Right renal pelvis (tissue), 4 donors: ENCODE measurements at places on chromosomes 3 and 15. TPM values are rescaled to one million over a fixed set of nuclear protein-coding genes. Genes with fewer than 3 reads are reported as not detected.

COPS2 gene
- 122 TPM for polyA plus RNA-seq

- DNase-seq, result no peak
These were observed 96.2 kb downstream of the ALDH1A2 start for GRCh38 chr15:57969355-57969754.

- no peak for DNase-seq
These were observed 64.2 kb downstream of the CYFIP1 start for GRCh38 chr15:22915866-22916515.

OSTN gene
- 19.2 TPM for polyA plus RNA-seq

DNA sequence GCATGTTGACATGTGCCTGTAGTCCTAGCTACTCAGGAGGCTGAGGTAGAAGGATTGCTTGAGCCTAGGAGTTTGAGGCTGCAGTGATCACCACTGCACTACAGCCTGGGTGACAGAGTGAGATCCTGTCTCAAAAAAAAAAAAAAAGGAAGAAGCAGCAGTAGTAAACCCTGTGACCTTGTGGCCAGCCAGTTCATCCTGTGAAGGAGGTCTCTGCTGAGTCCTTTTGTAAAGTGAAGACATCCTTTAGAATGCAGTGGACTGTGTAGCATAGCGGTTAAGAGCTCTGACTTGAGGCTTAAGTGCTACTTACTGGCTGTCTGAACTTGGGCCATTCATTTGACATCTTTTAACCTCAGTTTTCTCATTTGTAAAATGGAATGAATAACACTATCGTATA lies 8.3 kb downstream of the EXOSC7 start:
- DNase-seq, result no peak

DNA sequence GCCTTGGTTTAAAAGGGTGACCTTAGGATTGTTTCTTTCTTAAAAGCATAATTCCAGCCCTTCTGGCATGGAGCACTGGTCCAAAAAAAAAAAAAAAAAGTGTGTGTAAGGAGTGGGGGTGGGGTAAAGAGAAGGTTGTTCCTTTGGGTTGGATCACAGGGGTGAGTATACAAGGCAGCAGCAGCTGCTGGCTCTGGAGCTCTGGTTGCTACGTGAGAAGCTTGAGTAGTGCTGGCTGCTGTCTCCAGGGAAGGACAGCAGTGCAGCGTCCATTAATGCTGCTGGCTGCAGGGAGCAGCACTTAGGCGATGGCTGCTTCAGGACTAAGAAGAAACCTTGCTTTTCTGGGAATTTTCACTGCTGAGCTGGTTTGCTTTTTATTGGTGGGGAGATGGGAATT lies 2.3 kb downstream of the SETD5 start:
- DNase-seq, result peak; percentile 77

- DNase-seq, result no peak
These were observed 73.2 kb downstream of the SUCNR1 start for GRCh38 chr3:151946606-151947005.

GRCh38 chr3:156772588-156773206 lies 53.5 kb upstream of the LEKR1 start:
- no peak for DNase-seq

- DNase-seq, result no peak
These were observed 202.9 kb upstream of the PROK2 start for GRCh38 chr3:71987828-71988227.

VWA5B2 gene
- 0.80 TPM for polyA plus RNA-seq

- no peak for DNase-seq
These were observed 86.7 kb downstream of the TBC1D5 start for GRCh38 chr3:17655743-17656142.

DNA sequence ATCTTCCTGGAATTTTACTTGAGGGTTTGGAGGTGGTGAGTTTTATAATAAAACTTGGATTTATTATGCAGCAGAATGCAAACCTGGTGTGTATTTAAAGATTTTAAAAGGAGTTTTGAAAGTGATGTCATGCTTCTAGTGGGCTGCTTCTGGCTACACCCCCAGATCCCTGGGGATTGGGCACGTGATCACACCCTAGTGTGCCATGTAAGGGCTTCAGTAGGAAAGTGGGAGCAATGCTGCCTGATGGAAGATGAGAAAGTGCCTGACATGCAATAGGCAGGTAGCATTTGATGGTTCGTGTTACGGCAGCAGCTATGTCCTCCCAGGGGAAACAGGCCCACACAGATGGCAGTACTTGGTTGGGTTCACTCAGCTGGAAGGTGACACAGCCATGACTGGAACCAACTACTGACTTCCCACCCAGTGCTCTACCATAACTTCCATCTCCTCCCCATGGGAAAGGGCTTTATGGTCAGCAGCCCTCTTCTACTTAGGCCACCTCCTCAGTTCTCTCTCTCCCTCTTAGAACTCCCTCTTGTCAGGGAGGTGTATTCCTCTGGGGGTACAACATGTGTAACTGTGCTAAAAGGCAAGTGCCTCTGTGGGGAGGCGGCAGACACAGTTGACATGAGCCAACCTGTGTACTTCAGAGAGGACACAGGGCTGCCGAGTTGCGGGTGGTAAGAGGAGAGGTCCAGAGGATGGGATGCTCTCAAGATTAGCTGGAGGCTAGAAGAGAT lies 5.6 kb downstream of the ITPKA start:
- no peak for DNase-seq

PDZRN3 gene
- polyA plus RNA-seq, result 44.2 TPM

DNA sequence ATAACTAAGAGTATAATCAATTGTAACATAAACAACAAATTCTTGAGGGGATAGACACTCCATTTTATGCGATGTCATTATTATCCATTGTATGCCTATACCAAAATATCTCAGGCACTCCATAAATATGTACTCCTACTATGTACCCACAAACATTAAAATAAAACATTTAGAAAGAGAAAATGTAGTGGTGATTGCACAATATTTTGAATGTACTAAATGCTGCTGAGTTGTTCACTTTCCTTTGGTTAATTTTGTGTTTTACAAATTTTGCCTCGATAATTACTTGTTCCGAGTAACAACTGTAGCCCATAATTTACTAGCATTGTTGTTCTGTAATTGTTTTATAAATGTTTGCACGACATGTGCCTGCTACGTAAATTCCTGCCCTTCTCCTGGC lies 131.3 kb downstream of the DCLK3 start:
- no peak for DNase-seq

DNA sequence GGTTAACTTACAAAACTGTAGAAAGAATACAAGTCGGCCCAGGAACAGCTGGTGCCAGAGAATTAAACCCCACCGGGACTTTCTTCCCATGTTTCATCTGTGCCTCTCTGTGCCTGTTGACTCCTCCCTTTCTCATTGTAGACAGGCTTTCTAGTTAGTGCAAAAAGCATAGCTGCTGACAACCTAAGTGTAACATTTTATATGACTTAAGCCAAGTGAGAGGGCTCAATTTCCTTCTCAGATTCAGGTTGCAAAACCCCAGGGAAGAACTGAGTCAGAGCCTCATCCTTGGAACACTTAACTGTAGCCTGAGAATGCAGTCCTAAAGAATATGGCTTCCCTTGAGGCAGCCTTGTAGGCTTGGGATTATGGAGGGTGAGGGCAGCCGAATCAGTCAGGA lies 302.5 kb upstream of the AZI2 start:
- no peak for DNase-seq

GRCh38 chr15:66827698-66828055 lies 125.6 kb downstream of the SMAD6 start:
- no peak for DNase-seq

DNA sequence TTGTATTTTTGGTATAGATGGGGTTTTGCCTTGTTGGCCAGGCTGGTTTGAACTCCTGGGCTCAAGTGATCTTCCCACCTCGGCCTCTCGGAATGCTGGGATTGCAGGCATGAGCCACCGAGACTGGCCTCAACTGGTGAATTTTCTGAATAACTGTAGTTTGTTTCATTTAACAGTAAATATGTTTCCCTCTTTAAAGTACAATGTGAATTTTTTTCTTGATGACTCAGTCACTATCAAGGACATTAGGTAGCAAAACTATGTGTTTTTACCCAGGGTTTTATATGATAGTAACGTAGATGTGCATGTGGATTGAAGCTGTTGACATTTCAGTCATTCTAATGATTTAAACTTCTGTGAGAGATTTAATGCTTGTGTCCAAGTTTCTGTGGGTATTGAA lies 40.2 kb upstream of the MAPKBP1 start:
- no peak for DNase-seq

GRCh38 chr3:173255555-173255954 lies 114.5 kb upstream of the SPATA16 start:
- DNase-seq, result no peak

DNA sequence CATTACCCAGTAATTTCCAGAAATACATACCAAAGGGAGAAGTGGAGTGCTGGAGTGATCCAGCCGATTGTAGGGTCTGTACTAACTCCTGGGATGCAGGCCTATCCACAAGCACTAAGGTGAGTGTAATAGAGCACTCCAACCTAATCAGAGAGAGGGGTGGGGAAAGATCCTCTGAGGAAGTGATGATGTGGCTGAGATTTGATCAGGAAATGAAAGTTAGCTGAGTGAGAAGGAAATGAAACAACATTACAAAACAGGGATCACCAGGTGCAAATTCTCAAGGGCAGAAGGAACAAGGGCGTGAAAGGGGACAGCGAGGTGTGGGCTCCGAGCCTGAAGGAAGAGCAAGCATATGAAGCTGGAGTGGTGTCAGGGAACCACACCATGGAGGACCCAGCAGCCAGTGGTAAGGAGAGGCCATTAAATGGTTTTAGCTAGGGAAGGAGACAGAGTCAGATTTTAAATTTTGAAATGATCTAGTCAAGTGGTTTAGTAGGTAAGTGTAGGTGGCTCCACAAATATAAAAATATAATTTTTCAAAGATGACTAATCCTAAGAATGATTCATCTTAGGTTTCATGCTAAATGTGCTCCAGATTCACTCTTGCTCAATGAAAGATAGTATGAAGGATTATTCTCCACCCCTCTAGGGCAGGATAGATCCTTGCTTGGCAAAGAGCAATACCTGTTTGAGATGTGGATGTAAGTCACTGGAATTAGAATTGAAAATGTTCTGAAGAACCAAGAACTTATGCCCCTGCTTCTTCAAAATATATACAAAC lies 348.7 kb downstream of the TBL1XR1 start:
- no peak for DNase-seq

DNA sequence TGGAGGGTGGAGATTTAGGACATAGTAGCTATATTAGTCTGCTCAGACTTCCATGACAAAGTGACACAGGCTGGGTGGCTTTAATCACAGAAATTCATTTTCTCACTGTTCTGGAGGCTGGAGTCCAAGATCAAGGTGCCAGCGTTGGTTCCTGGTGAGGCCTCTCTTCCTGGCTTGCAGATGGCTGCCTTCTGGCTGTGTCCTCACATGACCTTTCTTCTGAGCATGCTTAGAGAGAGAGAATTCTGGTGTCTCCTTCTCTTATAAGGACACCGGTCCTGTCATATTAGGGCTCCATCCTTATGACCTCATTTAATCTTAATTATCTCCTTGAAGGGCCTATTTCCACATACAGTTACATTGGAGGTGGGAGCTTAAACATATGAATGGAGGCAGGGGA lies 14.9 kb upstream of the SHC4 start:
- no peak for DNase-seq
